Posterior cingulate gyrus (tissue), 11 donors: ENCODE measurements at places on chromosomes 16 and 17.

GRCh38 chr17:66459811-66460270 is 157.4 kb downstream of the PRKCA start:
- no peak for DNase-seq

GRCh38 chr16:88634141-88634993 is 4.0 kb upstream of the IL17C start:
- no peak for DNase-seq

GRCh38 chr16:49354101-49354500 is 19.5 kb upstream of the C16orf78 start:
- no peak for DNase-seq

GRCh38 chr17:45256114-45256966 is 5.6 kb downstream of the SPATA32 start:
- DNase-seq: no peak

- DNase-seq: no peak
Measured at GRCh38 chr17:27545562-27546229, 85.3 kb upstream of the LGALS9 start.

GRCh38 chr16:71343078-71343477 is 15.4 kb upstream of the CALB2 start:
- no peak for DNase-seq

DNA sequence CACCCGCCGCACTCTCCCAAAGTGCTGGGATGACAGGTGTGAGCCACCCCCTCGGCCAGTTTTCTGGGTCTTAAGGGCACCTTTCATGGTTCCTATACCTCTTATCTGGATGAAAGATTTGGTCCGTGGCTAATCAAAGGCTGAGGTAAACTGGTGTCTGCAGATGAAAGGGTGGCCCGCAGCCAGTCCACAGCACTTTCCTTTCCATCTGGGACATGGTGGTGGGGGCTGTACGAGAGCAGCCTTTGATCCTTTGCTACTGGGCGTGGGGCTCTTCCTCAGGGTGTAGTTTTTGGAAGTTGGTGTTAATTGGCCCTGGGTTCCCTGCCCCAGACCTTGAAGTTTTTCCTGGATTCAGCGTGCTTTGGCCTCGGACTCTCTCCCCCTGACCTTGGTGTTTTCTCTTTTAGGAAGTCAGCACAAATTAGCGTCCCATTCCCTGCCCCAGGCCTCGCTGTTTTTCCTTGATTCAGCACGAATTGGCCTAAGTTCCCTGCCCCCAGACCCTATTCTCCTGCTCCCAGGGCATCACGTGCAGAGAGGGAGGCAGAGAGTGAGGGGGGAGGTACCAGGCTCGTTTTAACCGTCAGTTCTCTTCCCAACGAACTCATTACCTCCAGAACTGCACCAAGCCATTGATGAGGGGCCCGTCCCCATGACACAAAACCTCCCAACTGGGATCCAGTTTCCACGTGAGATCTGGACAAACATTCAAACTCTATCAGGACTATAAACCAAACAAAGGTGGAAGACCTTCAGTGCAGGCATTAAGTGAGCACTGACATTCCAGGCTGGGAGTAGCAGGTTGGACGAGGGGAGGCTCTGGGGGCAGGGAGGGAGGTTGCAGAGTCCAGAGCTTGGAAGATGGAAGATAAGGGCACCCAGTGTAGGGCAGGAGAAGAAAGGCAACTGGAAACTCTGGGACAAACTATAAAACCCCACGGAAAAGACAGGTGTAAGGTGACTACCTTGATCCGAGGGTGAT is 11.6 kb downstream of the DPEP1 start:
- DNase-seq: no peak

DNA sequence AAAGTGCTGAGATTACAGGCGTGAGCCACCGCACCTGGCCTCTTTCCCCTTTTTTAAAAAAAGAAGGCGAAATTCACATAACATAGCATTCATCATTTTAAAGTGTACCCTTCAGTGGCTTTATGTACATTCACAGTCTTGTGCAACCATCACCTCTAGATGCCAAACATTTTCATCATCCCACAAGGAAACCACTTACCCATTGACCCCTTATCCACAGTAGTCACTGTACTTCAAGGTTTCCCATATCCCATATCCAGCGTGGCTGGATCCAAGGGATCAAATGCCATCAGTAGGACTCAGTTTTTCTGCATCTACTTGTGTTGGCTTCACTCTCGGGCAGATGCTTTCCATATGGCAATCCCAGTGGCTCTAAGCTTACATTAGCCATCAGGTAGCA is 50.3 kb downstream of the BMERB1 start:
- DNase-seq: no peak

DNA sequence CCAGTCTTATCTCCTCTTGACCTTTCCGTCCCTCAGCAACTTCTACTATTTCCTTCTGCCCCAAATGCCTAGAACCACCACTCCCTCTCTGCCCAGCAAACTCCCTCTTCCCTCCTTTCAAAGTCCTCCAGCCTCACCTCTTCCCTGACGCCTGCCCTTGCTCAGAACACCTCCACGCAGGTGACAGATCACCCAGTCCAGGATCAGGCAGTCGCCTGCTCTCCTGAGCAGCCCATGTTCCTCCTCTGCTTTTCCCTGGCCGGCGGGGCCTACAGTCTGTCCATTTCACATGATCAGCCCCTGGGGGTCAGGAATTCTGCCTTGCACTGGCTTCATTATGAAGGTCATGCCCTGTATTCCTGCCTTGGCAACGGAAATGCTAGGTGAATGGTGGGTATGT is 422 bp downstream of the CD300LF start:
- no peak for DNase-seq

GRCh38 chr17:79930877-79931816 is 91.9 kb upstream of the CBX4 start:
- DNase-seq: no peak
